ENCODE measurements at places on chromosomes 7 and 10.

DNA sequence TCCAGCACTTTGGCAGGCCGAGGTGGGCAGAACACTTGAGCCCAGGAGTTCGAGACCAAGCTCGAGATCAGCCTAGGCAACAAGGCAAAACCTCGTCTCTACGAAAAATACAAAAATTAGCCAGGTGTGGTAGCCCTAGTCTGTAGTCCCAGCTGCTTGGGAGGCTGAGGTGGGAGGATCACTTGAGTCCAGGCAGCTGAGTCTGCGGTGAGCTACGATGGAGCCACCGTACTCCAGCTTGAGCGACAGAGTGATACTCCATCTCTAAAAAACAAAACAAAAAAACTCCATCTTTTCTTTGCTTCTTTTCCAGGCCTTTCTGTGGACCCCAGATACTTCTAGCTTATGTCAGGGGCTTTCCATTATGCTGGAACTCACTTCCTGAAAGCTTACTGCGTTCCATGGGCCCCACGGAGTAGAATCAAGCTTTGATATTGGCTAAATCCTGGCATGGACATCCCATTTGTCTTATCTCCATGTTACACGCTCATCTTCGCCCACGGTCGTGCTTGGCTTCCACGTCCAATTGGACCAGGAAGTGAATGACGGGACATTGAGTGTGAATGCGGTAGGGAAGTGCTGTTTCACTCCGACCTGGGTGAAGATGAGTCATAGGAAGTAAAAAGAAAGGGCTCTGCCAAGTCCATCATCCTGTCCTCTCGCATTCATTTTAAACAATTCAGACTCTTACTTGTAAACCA, 45.7 kb downstream of the FAM171A1 start:
- no peak for DNase-seq

DNA sequence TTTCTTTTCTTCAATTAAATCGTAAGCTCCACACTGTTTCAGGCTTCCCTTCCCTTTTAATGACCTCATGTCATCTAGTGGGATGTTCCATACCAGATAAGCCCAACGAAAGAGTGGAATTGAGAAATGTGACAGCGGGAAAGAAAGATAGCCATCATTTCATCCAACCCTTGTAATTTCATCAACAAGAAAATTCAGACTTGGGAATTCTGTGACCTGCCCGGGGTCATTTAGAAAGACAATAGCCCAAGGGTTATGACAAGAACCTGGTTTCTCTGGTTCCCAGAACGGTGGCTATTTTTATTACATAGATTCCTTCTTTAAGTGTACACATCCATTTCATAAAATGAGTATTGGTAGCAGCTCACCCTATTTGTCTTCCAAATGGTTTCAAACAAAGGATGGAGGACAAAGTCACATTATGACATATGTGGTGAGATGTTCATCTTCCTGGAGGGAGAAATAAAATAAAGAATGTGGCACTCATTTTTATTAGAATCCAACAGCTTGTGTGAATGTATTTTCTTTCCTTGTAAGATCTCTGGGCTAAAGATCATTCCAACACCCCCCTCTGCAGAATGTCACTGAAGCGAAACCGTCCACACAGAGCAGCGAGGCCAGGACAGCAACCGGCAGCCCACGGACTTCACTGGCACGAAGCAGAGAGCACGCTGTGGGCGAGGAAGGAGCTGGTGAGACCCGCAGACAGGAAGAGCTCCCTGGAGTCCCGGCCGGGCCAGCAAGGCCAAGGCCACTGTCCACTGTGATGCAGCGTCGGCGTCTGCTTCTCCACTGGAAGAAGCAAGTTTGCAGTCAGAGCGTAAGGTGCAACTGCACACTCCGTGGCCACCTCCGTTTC, 199.9 kb downstream of the KLF6 start:
- DNase-seq = no peak

- no peak for DNase-seq
Observed at GRCh38 chr10:49287689-49288340, 11.2 kb upstream of the C10orf71 start.

DNA sequence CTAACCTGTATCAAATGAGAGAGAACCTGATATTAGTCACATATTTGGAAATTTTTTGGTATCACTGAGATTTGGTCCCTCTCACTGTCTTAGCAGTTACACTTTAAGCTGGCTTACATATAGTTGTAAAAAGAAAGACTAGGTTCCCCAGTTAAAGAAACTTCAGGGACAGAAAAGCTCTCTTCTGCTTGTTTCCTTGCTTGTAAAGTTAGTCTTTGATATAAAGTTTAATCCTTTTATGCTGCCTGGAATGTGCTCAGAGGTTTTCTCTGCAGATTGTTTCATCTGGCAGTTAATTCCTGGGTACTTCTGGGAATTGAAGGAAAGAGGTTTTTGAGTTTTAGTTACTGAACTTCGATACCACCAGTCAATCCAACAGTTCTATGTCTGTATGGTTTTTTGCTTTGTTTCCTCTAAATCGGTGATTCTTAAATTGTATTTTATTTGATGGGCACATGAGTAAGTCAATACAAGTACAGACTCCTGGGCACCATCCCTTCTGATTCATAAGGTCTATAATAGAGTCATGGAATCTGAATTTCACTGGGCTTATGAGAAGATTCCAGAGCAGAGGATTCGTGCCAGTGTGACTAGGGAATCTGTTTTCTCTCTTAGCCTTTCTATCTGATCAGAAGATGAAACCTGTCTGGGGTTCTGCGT, 1080.9 kb upstream of the C7orf33 start:
- DNase-seq = no peak

DNA sequence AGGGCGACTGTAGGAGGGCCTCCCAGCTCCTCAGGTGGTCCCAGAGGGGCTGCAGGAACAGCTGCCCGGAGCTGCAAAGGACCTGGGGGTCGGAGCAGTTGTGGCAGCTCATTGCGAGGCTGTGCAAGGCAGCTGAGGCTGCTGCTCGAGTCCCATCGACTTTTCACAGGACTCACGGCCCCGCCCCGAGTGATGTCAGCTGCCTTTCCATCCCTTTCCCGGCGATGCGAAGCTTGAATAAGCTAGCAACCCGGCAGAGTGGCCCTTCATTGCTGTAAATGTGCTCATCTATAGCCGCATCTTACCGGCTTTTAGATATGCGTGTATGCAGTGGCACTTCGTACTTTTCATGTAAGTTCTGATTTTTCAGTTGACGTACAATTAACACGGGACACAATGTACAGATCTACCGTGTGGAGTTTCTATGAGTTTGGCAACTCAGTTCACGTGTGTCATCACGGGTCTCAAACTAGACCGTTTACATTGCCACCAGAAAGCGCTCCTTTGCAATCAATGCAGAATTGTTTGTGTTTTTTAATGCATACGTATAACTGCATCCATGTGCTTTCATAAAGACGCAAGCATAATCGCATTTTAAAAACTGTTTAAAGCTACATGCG, at the start of gene CH25H:
Gene CH25H, minus strand, starts transcription at position 137 of the 620 bp plus-strand sequence. Its CDS starts 25 bp downstream, at position 112.
- DNase-seq = no peak

DNA sequence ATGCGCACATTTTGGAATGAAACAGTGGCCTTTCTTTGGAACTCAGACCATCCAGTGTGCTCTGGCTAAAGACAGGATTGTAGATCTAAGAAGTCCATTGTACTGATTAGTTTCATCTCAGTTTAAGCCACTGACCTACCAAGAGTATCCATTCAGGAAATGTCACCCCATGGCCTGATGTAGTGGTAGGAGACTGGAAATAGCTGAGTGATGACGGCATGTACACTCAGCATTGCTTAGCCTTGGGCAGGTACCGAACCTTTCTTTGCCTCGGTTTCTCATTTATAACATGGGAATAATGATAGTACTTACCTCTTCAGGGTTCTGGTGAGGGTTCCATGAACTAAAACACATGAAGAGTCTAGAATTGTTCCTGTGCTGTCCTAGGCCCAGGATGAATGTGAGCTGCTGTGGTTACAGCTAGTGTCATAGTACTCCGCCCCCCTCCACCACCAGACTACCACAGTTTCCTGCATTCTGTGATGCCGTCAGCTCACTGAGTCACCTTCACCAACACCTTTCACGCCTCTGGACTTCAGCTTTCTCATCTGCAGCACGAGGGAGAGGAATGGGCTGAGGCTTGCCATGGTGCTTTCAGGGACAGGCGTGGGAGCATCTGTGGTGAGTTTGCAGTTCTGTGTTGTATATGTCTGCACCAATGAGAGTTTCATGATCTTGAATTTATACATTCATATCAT, 484.0 kb upstream of the GALNT17 start:
- peak; percentile 7 for DNase-seq

DNA sequence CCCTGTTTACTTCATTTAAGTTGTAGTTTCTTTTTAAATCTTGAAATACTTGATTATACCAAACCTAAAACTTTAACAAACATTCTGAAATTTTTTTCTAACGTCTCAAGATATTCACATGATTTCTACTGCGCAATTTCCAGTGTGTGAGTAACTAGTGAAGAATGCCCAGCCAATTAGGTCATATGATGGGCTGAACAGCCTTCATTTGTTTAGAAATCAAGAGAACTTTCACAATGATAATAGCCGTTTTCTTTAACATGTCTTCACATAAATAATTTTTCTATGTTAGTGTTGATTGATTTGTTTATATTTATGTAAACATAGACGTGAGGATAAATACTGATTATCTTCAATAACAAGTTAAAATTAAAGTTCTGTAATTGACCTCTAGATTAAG, 21.8 kb downstream of the STAM start:
- no peak for DNase-seq

DNA sequence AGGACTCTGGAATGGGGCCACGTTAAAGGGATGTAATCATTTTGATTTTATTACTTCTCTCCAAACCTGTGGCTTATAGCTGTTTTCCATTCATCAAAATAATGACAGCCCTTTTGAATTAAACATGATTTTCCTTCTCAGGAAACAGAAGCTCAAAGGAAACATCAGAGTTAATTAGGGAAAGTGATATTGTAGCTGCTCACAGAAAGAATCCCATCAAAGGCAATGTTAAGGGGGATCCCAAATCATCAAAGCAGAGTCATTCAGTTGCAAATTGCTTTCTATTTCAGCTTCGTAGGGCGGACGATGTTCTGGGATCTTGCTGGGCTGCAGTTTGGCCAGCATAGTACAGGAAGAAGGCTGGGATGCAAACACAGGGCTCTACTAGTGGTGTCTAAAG, 563.2 kb downstream of the CCSER2 start:
- DNase-seq = no peak

GRCh38 chr7:21146642-21147423, 281.1 kb upstream of the SP4 start:
- no peak for DNase-seq

Data from GM19239 (cell line).